ENCODE measurements at places on chromosomes 6 and 20.
A peak's percentile ranks its signal among the peaks of the same experiment; 100 is the strongest.

DNA sequence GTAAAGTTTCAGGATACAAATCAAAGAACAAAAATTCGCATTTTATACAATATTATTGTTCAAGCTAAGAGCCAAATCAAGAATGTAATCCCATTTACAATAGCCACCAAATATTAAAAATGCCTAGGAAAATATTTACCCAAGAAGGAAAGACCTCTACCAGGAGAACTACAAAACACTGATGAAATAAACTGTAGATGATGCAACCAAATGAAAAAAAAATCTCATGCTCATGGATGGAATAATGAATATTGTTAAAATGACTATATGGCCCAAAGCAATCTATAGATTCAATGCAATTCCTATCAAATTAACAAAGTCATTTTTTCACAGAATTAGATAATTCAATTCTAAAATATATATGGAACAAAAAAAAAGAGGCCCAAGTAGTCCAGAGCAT, 708.8 kb upstream of the MAN1A1 start:
- DNase-seq: no peak

- DNase-seq: no peak
Measured at GRCh38 chr6:91970700-91971099, 1383.8 kb upstream of the MAP3K7 start.

GRCh38 chr6:45367999-45368398, 9.7 kb downstream of the SUPT3H start:
- no peak for DNase-seq

DNA sequence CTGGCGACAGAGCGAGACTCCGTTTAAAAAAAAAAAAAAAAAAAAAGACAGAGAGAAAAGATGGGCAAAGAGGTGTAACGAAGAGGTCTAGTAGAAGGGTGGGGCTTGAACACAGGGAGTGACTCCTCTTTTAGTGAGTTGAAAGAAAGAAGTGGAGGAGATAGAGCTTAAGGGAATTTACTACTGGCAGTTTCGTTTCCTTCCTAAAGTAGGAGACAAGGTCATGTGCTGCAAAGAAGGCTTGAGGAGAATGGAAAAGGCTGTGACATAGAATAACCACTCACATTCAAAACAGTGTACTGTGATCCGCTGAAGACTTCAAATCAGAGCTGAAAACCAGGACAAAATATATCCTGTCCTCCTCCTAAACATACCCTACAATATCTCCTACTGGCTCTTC, 63.8 kb upstream of the EIF2S2 start:
- DNase-seq: no peak

GRCh38 chr6:86682297-86682696, 255.0 kb upstream of the HTR1E start:
- no peak for DNase-seq

GRCh38 chr20:39785252-39785917, 823.2 kb downstream of the DHX35 start:
- DNase-seq: no peak

DNA sequence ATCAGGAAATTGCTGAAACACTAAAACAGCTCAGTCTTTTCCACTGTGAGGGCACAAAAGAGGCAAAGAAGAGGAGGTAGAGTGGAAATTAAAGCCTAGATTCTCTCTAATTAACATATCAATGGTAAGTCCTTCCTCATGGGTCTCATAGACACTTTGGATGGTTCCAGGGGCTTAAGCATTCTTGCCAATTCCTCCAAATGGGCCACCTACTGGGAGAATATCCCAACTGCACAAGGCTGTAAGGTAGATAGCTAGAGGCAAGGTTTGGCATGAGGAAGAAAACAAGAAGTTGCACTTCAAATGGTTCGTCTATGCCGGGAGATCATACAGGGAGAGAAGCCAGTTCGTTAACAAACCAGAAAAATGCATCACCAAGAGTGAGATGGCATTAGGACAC, 107.6 kb upstream of the KHDRBS2 start:
- no peak for DNase-seq

- DNase-seq: no peak
Measured at GRCh38 chr20:10004900-10005299, 29.9 kb upstream of the ANKEF1 start.

DNA sequence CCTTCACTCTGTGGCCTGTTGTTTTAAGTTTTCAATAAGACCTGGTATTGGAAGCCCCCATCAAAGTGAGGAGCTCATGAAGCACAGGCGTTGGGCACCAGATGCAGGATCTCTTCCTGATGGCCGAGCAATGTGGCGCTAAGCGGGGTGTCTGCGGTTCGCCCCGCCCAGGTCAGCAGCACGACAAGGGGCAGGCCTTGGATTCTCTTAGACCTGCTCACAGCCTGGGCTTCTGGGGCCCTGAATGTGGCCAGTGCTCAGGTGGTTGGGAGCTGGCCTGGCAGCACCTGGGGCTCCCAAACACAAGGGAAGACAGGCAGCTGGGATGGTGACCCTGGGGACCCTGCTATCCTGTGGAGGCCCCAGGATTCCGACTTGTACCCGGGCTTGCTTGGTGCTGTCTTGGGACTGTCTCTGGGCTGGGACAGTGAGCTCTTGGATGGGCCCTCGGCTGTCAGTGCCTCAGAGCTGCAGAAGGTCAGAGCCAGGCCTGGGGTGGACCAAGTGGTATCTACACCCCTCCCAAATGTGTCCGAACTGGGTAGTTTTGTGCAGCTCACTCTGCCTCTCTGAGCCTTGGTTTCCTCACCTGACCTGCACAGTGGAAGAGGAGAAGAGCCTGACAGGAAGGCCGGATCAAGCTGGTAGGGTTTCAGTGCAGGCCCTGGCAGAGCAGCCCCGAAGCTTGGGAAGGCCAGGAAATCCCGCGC, 69.1 kb downstream of the PHACTR3 start:
- no peak for DNase-seq

DNA sequence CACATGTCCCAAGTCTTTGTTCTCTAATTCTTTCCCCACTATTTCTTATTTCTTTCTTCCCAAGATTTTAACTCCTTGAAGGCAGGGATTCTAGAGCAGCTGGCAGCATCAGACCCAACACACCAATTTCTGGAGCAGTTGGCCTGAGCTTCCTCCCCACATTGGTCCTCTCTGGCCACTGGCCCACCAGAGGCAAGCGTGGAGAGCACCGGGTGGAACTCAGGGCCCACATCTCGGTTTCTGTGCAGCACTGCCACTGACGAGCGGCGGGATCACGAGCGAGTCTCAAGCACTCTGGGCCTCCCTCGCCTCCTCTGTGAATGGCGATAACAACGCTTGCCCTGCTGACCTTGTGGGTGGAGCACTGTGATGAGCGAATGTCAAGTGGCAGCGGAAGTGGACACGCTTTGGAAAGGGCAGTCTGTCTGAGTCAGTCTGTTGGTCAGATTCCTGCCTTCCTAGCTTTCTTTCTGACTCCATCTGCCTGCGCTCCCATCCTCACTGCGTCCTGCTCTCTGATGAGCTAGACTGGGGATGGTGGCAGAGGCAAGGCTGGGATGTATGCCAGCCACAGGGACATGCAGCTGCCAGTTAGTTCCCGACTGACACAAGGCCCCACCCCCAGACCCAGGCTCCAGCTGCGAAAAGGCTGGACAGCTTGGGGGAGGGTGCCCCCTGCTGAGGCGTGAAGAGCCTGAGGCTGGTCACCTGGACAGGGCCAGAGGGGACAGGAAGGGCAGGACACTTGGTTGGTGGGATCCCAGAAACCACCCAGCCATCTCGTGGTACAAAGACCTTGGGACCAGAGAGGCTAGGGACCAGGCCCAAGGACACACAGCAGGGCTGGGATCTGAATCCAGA, 4.5 kb upstream of the SPDEF start:
- DNase-seq: no peak

DNA sequence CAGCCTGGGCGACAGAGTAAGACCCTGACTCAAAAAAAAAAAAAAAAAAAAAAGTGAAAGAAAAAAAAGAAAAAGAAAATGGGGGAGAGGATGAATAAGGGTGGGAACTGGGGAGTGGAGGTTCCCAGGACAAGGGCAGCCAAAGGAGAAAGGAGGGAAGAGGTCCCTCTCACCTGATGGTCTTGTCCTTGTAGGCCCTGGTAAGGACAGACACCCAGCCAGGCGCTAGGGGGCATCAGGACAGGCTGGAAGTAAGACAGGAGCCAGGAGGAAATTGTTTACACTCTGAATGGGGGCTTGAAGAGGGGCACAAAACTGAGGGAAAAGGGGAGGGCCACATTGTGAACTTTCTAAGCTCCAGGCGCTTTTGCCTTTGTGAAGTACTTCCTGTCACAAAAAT, 2.3 kb upstream of the ALDH5A1 start:
- DNase-seq: no peak

DNA sequence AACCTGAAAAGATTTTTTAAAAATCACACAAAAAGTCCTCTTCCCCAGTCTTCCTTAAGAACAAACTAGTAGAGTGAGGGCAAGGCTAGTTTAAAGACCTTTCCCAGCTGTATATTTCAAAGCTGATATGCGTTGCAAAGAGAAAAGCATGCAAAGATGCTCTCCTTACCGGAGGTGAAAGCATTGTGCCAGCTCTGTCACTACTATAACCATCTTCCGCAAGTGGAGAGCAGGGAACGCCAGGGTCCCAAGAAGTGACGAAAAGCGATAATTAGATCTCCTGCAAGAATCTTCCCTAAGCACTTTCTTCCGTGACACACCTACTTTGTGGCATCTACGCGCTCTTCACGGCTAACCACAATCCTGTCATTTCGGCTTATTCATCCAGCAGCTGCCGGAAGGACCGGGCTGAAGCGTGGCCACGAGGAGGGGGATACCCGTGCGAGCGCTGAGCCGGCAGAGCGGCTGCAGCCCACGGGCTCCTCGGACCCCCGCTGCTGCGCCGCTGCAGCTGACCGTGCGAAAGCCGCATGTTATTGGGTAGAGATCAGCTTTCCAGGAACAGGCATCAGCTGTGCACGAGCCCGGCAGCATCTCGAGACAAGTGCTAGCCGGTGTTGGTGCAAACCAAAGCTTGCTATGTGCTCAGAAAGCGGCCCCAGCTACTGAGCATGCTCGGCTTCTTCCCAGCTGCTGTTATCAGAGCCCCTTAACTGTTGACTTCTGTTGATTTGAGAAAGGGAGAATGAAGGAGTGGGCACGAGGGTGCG, 57.2 kb upstream of the ARHGAP18 start:
- DNase-seq: peak; percentile 77

DNA sequence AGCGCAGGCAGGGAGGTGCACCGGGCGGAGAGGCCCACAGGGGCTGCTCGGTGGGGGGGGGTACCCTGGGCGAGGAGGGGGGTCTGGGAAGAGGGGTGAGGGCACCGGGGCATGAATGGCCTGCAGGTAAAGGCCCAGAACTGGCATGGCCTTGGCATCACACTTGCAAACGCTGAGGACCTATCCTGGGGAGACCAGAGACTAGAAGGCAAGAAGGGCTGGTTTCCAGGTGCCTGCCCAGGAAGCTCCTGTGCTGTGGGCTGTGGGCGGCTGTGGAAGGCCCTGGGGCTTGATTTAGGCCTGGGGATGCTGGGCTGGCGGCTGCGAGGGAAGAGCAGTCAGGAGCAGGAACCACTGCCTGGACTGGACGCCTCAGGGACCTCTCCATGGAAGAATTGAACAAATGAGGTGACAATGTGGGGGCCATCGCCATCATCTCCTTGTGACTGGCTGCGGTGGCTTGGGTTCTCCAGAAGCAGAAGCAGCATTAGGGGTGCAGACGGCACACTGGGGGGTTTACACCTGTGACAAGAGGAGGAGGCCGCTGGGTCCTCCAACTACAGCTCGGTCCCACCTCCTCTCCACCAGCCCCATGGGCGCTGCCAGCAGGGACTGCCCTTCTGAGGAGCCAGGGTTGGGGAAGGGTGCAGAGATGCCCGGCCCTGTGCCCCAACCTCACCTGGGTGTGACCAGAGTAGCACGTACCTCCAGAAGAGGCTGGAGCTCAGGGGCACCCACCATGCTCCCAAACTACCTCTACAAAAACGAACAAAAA, 32.1 kb upstream of the IRF4 start:
- no peak for DNase-seq

- DNase-seq: no peak
Measured at GRCh38 chr6:150668900-150669302, 69.2 kb downstream of the PLEKHG1 start.

- DNase-seq: no peak
Measured at GRCh38 chr6:40406175-40406574, 181.0 kb downstream of the LRFN2 start.

DNA sequence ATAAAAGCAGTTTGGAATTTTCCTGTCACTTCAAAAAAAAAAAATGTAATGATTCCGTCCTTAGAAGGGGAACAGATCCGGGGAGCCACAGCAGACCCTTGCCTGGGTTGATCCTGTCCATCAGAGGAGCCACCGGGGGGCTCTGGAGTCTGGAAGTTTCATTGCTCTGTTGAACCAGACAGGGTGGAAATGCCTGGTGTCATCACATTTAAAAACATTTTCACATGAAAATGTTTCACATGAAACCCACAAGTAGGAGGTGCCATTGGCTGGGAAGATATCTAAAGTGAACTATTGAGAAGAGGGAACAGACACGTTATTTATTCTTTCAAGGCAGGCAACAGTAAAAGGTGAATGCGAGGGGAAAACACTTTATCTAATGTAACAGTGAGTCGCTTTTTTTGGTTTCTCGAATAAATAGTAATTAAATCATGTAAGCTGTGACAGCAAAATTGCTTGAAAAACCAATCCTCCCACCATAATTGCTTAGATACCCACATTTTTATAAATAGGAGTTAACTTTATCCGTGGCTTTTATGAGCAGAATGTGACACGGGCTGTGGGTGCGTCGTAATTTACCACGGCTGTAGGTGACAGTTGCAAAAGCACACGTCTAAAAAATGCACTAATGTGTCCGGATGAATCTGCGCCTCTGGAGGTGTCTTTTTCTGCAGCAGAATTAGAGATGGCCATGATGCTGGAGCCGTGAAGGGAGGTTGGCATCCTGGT, 323.4 kb downstream of the TAF4 start:
- DNase-seq: no peak

GRCh38 chr20:8645326-8645725, 423.6 kb upstream of the PLCB4 start:
- DNase-seq: no peak

GRCh38 chr20:8534368-8535160, 402.5 kb downstream of the PLCB1 start:
- no peak for DNase-seq

DNA sequence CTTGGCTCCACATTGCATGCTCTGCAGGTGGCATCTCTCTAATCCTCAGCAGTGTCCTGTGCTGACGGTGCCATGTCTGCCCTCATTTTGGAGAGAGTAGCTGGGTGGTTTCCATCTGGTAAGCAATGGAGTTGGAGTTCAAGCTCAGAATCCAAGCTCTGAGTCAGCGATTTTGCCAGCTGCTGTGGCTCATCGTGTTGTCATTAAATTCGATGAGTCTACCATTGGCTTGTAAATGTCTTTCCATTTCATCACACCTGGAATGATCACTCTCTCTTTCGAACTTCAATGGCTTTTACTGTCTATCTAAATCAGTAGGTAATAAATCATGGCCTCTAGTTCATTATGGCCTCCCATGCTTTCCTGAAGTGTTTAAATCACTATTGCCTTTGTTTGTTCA, 378.5 kb upstream of the TSHZ2 start:
- no peak for DNase-seq
